ENCODE measurements at places on chromosomes 16 and 17.

DNA sequence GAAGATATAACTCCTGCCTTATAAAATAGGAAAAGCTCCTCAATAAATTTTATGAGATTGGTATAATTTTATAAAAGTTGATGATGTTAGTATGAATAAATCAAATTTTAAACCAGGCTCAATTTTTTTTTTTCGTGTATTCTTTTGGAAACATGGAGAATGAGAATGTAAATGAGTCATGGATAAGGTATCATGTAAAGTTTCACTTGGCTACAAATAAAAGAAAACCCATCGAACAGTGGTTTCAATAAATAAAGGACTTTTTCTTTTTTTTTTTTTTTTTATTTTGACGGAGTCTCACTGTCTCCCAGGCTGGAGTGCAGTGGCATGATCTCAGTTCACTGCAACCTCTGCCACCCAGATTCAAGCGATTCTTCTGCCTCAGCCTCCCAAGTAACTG is 67.3 kb downstream of the PHKB start:
- DNase-seq: no peak

GRCh38 chr16:28884045-28884444 is 5.8 kb downstream of the ATP2A1 start:
- DNase-seq: no peak

DNA sequence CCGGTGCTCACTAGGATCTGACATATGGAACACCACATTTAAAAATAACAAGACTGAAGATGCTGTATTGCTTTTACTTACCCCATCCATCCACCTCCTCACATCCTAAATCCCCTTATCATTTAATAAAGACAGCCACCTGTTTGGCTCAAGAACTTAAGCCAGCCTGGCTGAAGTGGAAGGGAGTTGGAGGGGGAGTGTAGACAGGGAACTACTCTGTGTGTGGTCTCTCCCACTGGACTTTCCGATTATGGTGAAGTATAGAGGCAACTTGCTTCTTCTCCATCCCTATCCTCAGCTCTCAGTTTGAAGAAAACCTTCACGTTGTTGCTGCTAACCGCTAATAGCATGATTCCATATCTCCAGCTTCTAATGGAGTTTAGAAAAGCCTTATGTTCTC is 313.4 kb downstream of the CDH11 start:
- DNase-seq: no peak

GRCh38 chr17:73971127-73971526 is 232.4 kb upstream of the RPL38 start:
- DNase-seq: no peak

DNA sequence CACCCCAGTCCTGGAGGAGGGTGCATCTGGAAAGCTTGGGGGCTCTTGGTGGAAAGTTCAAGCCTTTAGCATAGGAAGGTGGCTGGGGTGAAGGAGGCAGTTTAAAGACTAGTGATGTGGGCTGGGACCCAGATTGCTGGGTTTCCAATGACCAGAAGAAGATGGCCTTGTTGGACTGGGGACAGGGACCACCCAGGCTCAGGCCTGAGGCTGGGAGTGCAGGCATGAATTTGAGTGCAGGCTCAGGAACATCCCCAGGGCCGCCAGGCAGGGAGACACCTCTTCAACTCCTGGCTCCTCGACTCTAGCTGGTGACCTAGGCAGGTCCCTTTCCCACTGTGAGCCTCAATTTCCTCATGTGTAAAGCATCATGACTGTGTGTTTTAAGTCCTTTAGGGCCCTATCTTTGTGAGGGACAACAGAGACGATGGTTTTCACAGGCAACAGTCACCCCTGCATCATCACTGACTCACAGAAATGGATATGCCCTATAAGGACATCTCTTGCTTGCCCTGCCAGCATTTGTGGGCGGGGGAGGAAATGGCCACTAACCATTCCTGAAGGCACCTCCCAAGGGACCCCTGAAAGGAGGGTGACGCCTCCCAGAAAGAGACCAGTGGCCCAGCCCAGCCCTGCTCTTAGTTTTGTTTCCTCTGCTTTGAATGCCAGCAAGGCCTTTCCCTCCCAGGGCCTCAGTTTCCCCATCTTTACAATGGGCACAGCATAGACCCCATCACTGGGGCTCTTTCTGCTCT is 11.1 kb downstream of the NLRC5 start:
- no peak for DNase-seq

- DNase-seq: no peak
Measured at GRCh38 chr16:86835982-86836381, 257.6 kb downstream of the FOXL1 start.

DNA sequence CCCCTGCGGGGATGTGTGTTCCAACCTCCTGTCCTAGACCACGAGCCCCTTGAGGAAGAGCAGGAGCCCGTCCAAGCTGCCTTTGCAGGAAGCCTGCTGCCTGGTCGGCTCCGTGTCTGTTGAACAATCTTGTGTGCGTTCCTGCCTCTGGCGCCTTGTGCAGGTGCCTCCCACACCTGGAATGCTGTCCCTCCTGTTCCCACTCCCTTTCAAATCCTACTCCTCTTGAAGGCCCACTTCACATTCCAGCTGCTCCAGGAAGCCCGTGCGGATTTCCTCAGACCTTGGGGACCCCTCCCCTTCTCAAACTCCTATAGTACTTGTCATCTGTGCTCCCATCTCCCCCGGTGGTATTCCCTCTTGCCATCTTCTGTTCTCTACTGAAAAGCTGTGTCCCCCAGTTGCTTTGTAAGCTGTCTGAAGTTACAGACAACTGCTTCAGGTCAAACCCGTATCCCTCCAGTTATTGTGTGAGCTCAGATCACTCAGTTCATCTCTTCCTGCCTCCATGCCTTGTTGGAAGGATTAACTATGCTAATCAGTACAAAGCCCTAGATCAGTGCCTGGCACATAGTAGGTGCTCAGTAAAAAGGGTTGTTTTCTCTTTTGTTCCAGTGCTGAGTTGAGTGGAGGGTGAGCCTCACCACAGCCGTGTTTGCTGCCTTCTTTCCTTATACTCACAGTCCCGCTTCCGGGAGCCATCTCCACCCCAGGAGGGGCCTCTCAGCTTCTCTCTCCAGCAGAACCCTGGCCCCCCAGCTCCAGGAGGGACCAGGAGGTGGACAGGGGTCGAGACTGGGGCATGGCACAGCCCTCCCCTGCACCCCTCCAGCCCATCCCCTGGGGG is 241.8 kb upstream of the CIBAR2 start:
- DNase-seq: no peak

DNA sequence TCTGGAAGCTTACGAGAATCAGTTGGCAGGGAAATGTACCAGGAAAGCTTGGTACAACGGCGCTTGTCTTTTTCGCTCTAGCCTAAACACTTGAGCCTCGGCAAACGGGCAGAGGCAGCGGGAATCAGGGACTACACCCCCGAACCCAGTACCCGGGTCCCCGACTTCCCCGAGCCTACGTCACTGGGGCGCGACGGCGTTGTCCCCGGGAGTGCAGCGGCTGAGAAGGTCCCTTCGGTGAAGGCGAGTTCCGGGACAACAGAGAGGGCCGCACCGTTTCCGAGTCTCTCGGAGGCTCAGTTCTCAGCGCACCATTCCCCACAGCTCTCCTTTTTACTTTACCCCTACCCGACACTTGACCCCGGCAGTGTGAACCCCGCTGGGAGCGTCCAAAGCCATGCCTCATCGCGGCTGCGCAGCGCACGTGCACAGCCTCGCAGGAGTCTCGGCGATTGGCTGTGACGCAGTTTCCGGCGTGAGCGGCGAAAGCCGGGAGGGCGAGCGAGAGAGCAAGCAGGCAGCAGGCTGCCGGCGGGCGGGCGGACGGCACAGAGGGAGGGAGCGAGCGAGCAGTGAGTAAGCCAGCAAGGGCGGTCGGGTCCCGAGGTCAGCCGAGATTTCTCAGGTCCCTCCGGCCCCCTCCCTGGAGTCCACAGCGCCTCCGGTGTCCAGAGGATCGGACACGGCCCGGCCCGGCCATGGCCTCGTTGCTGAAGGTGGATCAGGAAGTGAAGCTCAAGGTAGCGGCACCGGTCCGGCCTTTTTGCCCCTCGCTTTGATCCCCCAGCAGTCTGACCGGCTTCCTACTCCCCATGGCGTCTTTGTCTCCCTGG is at the start of gene PSME3:
Gene PSME3, plus strand, starts transcription at position 464 of the 833 bp plus-strand sequence. Its CDS starts 235 bp downstream, at position 699.
- DNase-seq: peak; percentile 93

DNA sequence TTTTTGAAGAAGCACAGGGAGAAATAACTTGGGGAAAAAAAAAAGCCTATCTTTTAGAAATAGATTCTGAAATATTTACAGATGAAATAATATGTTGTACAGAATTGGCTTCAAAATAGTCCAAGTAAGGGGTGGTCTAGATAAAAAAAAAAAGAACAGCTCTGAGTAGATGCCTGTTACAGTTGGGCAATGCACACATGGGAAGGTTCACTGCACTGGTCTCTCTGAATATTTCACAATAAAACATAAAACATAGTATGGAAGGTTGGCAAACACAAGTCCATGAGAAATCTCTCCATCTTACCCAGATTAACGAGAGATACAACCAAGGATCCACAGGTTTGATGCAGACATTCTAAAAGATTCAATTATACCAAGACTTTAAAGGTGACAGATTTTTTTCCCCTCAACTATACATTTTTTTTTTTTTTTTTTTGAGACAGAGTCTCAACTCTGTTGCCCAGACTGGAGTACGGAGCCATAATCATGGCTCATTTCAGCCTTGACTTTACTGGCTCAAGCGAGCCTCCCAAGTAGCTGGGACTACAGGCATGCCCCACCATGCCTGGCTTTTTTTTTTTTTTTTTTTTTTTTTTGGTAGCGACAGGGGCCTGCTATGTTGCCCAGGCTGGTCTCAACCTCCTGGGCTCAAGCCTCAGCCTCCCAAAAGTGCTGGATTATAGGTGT is 58.0 kb downstream of the KANSL1 start:
- DNase-seq: no peak

GRCh38 chr16:84648595-84649510 is 542 bp downstream of the KLHL36 start:
- DNase-seq: no peak

DNA sequence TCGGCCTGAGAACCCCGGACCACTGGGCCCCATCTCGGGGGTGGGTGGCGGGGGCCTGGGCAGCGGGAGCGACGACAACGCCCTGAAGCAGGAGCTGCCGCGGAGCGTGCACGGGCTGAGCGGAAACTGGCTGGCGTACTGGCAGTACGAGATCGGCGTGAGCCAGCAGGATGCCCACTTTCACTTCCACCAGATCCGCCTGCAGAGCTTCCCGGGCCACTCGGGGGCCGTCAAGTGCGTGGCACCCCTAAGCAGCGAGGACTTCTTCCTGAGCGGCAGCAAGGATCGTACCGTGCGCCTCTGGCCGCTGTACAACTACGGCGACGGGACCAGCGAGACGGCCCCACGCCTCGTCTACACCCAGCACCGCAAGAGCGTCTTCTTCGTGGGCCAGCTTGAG is 8.9 kb upstream of the SERPINF2 start:
- no peak for DNase-seq

GRCh38 chr16:74297145-74297665 is 591 bp downstream of the PSMD7 start:
- DNase-seq: no peak

DNA sequence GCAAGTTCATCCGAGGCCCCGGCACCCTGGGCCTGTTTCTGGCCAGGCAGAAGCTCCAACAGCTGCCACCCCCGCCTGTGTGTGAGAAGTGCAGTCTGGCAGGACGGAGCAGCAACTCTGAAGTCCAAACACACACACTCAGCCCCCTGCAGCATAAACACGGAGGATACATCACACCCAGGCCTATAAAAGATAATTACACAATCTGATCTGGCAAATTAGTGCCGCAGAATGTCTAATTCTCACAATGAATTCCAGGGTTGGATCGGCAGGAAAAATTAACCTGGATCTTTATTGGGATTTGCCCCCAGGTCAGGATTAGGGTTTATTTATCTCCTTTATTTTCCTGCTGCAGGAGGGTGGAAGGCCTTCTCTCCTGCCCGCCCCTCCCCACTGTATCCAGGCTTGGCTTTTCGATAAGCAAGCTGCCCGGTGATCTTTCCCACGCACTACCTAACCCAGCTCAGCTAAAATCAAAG is 311.4 kb downstream of the SOX9 start:
- no peak for DNase-seq

DNA sequence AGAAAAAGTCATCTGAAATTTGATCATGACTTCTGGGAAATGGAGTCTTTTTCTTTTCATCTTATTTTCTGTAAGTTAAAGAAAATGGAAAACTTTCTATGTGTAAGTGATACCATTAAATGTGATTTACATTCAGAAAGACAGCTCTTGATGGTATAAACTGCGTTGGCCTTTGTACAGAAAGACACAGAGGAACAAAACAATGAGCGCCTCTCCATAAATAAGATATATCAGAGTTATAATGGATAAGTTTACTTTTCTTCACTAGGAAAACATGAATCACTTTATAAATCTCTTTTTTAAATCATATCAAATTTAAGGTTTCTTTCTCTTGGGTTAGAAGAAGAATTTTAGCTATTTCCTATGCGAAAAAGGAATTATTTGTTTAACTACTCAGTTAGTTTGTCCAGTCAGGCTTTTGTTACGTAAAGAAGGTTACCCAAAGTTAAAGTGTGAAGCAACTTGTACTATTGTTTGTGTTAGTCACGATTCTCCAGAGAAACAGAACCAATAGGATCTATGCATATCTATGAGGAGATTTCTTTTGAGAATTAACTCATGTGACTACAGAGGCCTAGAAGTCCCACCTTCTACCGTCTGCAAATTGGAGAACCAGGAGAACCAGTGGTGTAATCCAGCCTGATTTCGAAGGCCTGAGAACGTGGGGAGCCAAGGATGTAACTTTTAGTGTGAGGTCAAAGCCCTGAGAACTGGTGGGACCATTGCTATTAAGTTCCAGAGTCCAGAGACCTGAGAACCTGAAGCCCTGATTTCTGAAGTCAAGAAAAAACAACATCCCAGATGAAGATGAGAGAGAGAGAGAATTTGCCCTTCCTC is 295.4 kb upstream of the KCNJ16 start:
- DNase-seq: no peak

DNA sequence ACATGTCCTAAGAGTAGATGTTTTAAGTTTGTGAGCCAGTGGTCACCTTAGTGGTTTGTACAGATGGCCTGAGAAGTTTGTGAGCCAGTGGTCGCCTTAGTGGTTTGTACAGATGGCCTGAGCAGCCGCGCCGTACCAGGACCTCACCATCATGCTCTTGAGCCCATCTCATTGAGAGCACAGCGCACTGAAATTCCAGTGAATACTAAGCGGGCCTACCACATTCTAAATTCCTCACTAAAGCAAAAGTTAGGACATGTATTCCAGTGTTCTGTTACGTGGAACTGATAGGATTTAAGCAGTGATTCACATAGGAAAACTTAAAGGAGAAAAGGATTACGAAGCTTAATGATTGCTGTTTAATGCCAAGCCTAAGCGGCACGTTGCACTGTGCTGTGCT is 3.9 kb downstream of the USP10 start:
- no peak for DNase-seq

Measured in midbrain (tissue), 1 donor.